Epithelial cell of alveolus of lung (primary cell): ENCODE measurements at places on chromosomes 5 and 9. TPM values are rescaled to one million over a fixed set of nuclear protein-coding genes. Genes with fewer than 3 reads are reported as not detected.

Gene CFAP157
- 0.08 TPM in 1 of 2 replicates, not detected in the other for total RNA-seq

Gene SLC12A2
- total RNA-seq: 10.3 and 11.6 TPM in 2 replicates

Gene PCDHB2
- under 0.01 and 1.2 TPM in 2 replicates for total RNA-seq

Gene PCDHGA5
- total RNA-seq: 0.13 and 1.3 TPM in 2 replicates

Gene TAF11L10
- not detected in 2 replicates for total RNA-seq

Gene TMEM250
- 30.8 and 37.5 TPM in 2 replicates for total RNA-seq

Gene UGT3A2
- total RNA-seq: not detected in 2 replicates

Gene INSYN2B
- total RNA-seq: 14.7 and 35.2 TPM in 2 replicates

Gene IL31RA
- total RNA-seq: 0.72 and 6.1 TPM in 2 replicates

Gene CXCL14
- total RNA-seq: not detected in 2 replicates

Gene PCDHA13
- not detected in 2 replicates for total RNA-seq

Gene FCN2
- not detected in 2 replicates for total RNA-seq

Gene FOXD4L6
- total RNA-seq: 1.4 TPM in 1 of 2 replicates, not detected in the other

Gene SLC23A1
- not detected in 2 replicates for total RNA-seq

Gene SLC6A3
- not detected in 2 replicates for total RNA-seq

Gene ACTBL2
- total RNA-seq: under 0.01 and 1.2 TPM in 2 replicates

Gene CATSPER3
- total RNA-seq: not detected in 2 replicates

Gene FOXI1
- not detected in 2 replicates for total RNA-seq

Gene SPINK6
- total RNA-seq: not detected in 2 replicates

Gene FGFR4
- total RNA-seq: 7.2 and 198 TPM in 2 replicates

Gene LCN9
- not detected in 2 replicates for total RNA-seq

Gene GPR21
- 0.13 TPM in 1 of 2 replicates, not detected in the other for total RNA-seq

Gene PPP3R2
- not detected in 2 replicates for total RNA-seq

Gene MYMK
- 1.0 TPM in 1 of 2 replicates, not detected in the other for total RNA-seq

Gene CLTA
- total RNA-seq: 255 and 279 TPM in 2 replicates

Gene PCDHGC5
- total RNA-seq: 0.78 and 1.1 TPM in 2 replicates

Gene TMC1
- not detected in 2 replicates for total RNA-seq

Gene FAM221B
- total RNA-seq: not detected in 2 replicates

Gene MPDZ
- 19.1 and 19.8 TPM in 2 replicates for total RNA-seq

Gene SELENOP
- 11.5 and 335 TPM in 2 replicates for total RNA-seq

Gene C5orf52
- total RNA-seq: not detected in 2 replicates

Gene IL33
- 10.9 and 60.6 TPM in 2 replicates for total RNA-seq

Gene ESM1
- total RNA-seq: 0.16 and 42.9 TPM in 2 replicates

Gene DRD1
- not detected in 2 replicates for total RNA-seq

Gene NAIP
- 0.78 and 4.2 TPM in 2 replicates for total RNA-seq

Gene SLCO4C1
- total RNA-seq: 0.16 and 0.52 TPM in 2 replicates

Gene PCDHA1
- total RNA-seq: not detected in 2 replicates

Gene SPARC
- 1,078 and 1,962 TPM in 2 replicates for total RNA-seq

Gene RNF183
- total RNA-seq: not detected in 2 replicates
